Activated naive CD4-positive, alpha-beta T cell treated with anti-CD3 and anti-CD28 coated beads, Interleukin-2, amount 50 U/mL, for 72 hours (primary cell): ENCODE measurements at places on chromosomes 2 and 18. TPM values are rescaled to one million over a fixed set of nuclear protein-coding genes. Genes with fewer than 3 reads are reported as not detected.

- DNase-seq, result no peak
Measured at GRCh38 chr2:101710036-101710435, 12.5 kb downstream of the MAP4K4 start.

DNA sequence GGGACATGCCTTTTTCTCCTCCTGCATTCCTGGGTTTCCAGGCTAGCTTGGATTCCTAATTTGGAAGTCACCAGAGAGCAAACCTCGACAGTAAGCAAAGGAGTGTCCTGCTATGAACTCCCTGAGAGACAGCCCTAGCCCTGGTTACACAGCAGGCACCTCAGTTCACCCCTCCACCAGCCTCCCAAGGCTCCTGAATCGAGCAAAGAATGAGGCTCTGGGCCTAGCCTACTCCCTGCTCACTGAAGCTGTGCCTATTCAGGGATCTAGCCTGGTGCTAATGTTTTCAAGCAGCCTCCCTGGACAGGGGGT is 66.7 kb upstream of the RMDN2 start:
- DNase-seq, result no peak

DNA sequence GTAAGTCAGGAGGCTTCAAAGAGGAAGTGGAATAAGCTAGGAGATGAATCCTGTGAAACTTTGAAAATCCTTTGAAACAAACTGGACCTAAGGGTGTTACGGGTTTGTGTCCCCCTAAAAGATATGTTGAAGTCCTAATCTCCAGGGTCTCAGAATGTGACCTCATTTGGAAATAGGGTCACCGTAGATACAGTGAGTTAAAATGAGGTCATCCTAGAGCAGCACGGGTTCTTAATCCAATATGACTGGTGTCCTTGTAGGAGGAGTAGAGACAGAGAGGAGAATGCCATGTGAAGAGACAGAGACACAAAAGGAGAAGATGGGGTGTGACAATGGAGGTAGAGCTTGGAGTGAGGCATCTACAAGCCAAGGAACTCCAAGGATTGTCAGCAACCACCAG is 26.9 kb upstream of the NEB start:
- no peak for DNase-seq

DNA sequence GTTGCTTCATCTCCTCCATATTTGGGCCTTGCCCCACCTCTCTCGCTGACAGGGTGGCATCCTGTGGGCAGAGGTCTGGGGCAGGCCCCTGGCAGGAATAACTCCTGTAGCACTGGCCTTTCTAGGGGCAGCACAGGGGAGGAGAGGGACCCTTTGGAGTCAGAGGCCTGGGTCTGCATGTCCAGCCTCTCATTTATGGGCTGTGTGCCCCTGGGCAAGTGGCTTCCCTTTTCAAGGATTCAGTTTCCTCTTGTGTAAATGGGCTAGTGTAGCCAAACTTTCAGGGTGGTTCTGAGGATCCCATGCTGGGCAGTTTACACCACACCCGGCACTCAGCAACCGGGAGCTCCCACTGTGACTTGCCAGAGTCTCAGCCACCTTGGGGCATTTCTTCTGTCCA is 23.4 kb downstream of the ADRA2B start:
- no peak for DNase-seq

GPBAR1 gene
- 0.46 TPM for total RNA-seq

DNA sequence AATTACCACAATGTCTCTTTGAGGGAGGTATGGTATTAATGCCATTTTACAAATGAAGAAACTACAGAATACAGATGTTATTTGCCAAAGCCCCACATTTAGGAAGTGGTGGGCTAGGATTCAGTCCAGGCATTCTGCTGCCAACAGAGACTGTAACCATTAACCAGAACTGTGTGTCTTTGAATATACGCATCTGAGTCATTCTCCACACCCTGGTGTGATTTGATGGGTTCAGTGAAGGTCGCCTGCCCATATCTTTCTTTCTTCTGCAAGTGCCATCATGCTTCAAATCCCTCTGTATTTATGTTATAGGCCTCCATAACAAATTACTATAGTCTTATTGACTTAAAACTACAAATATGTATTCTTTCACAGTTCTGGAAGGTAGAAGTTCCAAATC is 479.0 kb upstream of the DCC start:
- DNase-seq, result no peak

DNA sequence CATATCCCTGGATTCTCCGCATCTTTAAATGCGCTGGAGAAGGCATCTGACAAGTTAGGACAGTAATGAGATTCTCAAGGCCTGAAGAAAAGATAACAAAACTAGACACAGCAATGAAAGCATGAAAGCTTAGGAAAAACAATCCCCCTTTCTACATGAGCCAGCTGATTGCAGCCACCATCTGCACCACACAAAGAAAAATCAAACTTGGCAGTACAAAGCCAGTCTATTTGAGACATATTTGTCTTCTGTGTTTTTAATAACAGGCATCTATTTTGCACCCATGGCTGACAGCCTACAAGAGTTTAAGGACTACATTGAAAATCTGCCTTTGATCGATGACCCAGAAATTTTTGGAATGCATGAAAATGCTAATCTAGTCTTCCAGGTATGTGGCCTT is 83.6 kb downstream of the TRABD2A start:
- DNase-seq, result no peak

HOXD3 gene
- not detected for total RNA-seq

- no peak for DNase-seq
Measured at GRCh38 chr18:11110509-11110908, 38.9 kb downstream of the PIEZO2 start.

- DNase-seq, result no peak
Measured at GRCh38 chr2:151766437-151767153, 32.3 kb upstream of the NEB start.

- no peak for DNase-seq
Measured at GRCh38 chr2:112814278-112814677, 22.3 kb downstream of the IL1B start.

- no peak for DNase-seq
Measured at GRCh38 chr18:36697905-36698304, 130.9 kb downstream of the TPGS2 start.

DNA sequence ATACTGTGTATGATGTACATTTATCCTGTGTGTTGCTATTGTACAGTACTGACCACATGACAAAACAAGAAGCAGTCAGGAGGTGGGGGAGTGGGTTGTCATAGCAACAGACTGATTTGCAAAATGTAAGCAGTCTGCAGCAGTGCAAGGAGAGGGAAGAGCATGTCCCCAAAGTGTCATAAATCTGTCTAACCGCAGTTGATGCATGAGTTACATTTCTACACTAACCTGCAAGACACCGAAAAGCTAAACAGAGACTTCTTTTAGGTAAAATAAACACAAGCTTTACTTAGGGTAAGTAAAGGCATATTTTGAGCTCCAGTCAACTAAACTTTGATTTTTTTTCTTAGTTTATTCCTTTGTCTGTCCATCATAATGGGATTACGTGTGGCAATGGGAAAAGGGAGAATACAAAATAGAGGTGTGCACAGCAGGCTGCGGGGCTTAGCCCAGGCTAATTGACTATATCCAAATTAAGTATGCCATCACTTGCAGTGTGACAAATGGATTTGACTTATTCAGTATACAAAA is 134.5 kb downstream of the MEIS1 start:
- DNase-seq, result no peak

UGT1A7 gene
- not detected for total RNA-seq

SGPP2 gene
- total RNA-seq, result 1.3 TPM

- DNase-seq, result no peak
Measured at GRCh38 chr18:63477968-63478367, 1.2 kb downstream of the SERPINB5 start.

TMEM163 gene
- 0.16 TPM for total RNA-seq

DNA sequence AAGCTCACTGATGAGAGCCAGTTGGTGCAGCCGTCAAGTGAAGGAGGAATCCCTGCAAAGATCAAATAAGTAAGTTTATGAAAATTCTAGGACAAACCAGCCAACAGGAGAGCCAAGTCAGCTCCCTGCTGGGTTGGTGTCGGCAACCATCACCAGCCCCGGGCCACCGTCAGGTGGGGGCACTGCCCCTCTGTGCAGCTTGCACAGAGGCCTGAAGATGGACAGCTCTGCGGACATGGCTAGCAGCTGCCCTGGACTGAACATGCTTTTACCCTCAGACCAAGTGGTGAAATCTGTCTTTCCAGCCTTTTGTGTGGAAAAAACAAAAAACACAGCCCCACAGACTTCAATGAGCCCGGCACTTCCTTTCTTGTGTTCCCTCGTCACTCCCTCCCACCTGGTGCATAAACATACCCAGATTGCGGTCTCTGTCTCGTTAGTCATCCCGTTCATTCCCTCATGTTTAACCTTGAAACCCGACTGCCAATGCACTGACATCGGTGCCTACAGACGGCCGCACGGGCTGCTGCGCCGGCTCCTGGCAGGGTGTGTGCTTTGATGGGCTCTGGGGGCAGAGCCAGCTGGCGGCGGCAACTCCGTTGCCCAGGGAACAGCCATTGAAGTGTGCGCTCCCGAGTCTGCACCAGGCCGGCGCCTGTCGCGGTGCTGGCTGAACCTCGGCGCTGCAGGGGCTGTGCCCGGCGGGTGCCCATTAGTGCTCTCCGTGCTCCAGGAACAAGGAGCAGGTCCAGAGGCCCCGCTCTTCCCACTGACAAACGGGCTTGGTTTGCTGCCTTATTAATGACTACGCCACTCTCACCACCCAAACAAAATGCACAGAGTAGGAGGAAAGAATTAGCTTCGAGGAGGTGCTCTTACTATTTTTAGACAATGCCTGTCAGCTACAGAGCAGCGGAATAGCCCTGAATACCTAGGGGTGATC is 95.3 kb downstream of the EIPR1 start:
- DNase-seq, result no peak

ATIC gene
- 193 TPM for total RNA-seq

- no peak for DNase-seq
Measured at GRCh38 chr2:173264603-173265366, 89.9 kb upstream of the CDCA7 start.

DNA sequence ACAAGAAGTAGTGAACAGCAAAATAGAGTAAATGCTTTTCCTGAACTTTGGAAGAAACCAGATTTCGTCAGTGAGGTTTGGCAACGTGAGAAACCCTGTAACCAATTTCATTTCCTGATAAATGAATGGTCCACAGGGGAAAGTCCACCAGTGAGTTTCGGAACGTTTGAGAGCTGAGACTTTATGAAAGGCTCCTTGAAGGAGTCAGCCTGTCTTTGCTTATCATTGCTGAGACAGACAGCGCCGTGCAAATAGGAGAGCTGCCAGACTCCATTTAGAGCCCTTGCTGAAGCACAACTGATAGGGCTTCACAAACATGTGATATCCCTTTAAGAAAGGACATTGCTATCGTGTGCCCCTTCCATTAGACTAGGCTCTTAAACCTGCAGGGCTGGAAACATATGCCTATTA is 121.8 kb upstream of the SMAD7 start:
- DNase-seq, result no peak
